CD4-positive, CD25-positive, alpha-beta regulatory T cell (primary cell): ENCODE measurements at places on chromosomes 3 and 15.

GRCh38 chr3:143590660-143591059 is 257.6 kb downstream of the SLC9A9 start:
- DNase-seq = no peak
- H3K4me3 ChIP-seq = no peak overlapping the region
- peaks cover 4% of the 10 kb centered on the region for H3K4me1 ChIP-seq
- no peaks in the 10 kb centered on the region for H3K36me3 ChIP-seq

- H3K27ac ChIP-seq = no peak overlapping the region
- no peak for DNase-seq
- no peaks in the 10 kb centered on the region for H3K27me3 ChIP-seq
- no peaks in the 10 kb centered on the region for H3K4me1 ChIP-seq
- H3K36me3 ChIP-seq = peaks cover 62% of the 10 kb centered on the region
Observed at GRCh38 chr3:171099911-171100310, 73.4 kb upstream of the SLC2A2 start.

DNA sequence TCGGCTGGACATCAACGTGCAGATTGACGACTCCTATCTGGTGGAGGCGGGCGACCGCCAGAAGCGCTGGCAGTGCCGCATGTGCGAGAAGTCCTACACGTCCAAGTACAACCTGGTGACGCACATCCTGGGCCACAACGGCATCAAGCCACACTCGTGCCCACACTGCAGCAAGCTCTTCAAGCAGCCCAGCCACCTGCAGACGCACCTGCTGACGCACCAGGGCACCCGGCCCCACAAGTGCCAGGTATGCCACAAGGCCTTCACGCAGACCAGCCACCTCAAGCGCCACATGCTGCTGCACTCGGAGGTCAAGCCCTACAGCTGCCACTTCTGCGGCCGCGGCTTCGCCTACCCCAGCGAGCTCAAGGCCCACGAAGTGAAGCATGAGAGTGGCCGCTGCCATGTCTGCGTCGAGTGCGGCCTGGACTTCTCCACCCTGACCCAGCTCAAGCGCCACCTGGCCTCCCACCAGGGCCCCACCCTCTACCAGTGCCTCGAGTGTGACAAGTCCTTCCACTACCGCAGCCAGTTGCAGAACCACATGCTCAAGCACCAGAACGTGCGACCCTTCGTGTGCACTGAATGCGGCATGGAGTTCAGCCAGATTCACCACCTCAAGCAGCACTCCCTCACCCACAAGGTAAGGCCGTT is 34.2 kb downstream of the IDH2 start:
- no peak overlapping the region for H3K27ac ChIP-seq
- DNase-seq = no peak
- H3K4me3 ChIP-seq = no peak overlapping the region
- H3K4me1 ChIP-seq = peaks cover under 1% of the 10 kb centered on the region

GRCh38 chr3:197595470-197596185 is 39.9 kb upstream of the BDH1 start:
- DNase-seq = no peak
- no peaks in the 10 kb centered on the region for H3K27me3 ChIP-seq
- H3K27ac ChIP-seq = no peak overlapping the region
- H3K4me3 ChIP-seq = no peak overlapping the region

- H3K4me1 ChIP-seq = no peaks in the 10 kb centered on the region
- peaks cover 25% of the 10 kb centered on the region for H3K27me3 ChIP-seq
- no peak overlapping the region for H3K27ac ChIP-seq
- no peak overlapping the region for H3K4me3 ChIP-seq
- H3K36me3 ChIP-seq = no peaks in the 10 kb centered on the region
Observed at GRCh38 chr3:70774641-70775040, 462.2 kb upstream of the MDFIC2 start.

DNA sequence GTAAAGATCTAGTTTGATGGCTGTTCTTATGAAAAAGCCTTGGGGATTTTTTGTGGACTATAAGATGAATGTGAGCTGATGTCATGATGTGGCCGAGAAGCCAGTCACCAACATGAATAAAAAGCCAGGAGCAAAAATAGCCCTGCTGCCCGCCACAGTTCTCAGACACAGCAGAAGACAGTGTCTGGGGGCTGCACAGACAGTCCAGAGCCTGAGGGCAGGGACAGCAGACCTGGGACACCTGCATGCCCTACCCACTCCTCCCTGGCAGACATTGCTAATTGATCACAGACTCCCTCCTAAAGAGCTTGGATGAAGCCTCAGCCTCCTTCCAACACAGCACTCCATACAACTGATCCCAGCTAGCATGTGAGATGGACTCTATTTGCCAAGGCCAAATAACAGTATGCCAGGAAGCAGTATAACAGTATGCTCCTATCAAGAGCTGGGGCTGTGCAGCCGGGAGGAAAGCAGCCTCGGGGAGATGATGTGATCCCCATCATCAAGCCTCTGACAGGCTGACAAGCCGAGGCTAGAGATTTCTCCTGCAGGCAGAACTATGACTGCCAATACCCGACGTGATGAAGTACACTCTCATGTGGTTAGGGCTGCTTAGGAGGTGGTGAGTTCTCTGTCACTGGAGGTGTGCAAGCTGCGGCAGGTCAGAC is 105.4 kb upstream of the RPL32 start:
- peaks cover 23% of the 10 kb centered on the region for H3K4me1 ChIP-seq
- H3K36me3 ChIP-seq = peaks cover 13% of the 10 kb centered on the region
- H3K4me3 ChIP-seq = no peak overlapping the region
- H3K27me3 ChIP-seq = no peaks in the 10 kb centered on the region
